ENCODE measurements at places on chromosomes 6 and 20. TPM values are rescaled to one million over a fixed set of nuclear protein-coding genes. Genes with fewer than 3 reads are reported as not detected.

GRCh38 chr20:32326504-32326845 lies 31.7 kb upstream of the ASXL1 start:
- no peak for DNase-seq

- DNase-seq: no peak
These were observed 165.1 kb downstream of the LMBRD1 start for GRCh38 chr6:69631552-69632346.

GRCh38 chr6:130466748-130467061 lies 100.9 kb downstream of the TMEM200A start:
- no peak for DNase-seq

DDX39B gene
- polyA plus RNA-seq: 368 TPM

ANKRD66 gene
- polyA plus RNA-seq: 0.39 TPM

VWA7 gene
- 2.9 TPM for polyA plus RNA-seq

NRSN1 gene
- polyA plus RNA-seq: not detected
